Activated naive CD8-positive, alpha-beta T cell treated with anti-CD3 and anti-CD28 coated beads, Interleukin-2, amount 50 U/mL, for 16 hours (primary cell): ENCODE measurements at places on chromosomes 11 and 22.

DNA sequence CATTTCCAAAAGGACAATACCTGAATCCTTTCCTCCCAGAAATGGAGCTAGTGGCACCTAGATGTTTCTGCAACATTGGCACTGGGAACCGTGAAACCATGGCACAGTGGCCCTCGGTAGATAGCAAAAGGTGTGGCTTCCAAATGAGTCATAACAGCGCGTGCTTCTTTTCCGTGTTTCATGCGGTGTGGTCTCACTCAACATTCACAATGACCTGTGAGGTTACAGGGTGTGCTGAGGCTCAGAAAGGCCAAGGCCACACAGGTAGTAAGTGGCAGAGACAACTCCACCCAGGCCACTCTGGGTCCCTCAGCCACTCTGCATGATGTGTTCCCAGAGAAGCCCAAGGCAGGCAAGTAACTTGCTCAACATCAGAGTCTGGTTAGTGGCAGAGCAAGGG is 67.4 kb downstream of the TP53I11 start:
- no peak for DNase-seq

GRCh38 chr11:110134110-110134509 is 40.9 kb downstream of the ZC3H12C start:
- DNase-seq: no peak

- DNase-seq: peak; percentile 25
These were observed at the start of gene ZDHHC8 for GRCh38 chr22:20131597-20131858. TSS of gene ZDHHC8 (plus strand) at chr22:20131804. CDS start at chr22:20131948, 144 bp downstream.

- DNase-seq: no peak
These were observed 6.0 kb downstream of the TUBA8 start for GRCh38 chr22:18116634-18117033.

DNA sequence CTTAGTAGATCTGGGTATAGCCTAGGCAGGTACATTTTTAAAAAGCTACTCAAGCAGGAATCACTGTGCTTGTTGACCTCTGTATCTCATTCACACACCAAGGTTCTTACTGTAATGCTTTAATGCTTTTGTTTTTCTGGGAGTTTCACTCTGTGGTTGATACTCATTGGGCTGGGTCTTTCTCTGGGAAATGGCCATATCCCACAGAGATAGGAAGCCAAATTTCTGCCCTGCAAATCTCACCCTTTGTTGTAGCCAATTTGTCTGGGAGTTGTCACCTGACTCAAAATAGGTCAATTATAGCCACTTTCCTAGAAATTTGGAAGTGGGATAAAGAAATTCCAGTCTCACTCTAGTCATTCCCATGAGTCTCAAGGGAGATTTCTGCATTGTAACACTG is 195.8 kb upstream of the BDNF start:
- no peak for DNase-seq

DNA sequence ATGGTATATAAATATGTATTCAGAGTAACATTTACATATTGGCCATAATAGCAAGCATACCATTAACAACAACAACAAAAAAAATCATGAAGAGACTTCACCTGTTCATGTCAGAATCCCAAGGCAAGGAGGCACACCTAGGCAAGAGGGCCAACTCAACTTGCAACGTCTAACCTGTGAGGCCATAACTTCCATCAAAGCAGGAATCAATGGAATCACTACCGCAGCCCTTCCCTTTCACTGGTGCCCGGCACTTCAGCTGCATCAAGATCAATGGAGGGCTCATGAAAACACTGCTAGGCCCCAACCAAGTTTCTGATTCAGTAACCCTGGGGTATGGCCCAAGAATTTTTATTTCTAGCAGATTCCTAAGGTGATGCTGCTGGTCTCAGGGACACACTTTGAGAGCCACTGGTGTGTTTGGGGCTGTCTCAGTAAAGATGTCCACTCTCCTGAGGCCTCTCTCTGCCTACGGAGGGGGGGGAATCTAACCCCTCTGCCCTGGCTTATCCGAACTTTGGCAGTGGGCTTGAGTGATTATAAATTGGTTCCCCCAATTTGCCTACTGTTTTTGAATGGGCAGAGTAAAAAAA is 8.0 kb downstream of the ZFTA start:
- no peak for DNase-seq

GRCh38 chr11:133952199-133953190 is 4.3 kb downstream of the IGSF9B start:
- no peak for DNase-seq

DNA sequence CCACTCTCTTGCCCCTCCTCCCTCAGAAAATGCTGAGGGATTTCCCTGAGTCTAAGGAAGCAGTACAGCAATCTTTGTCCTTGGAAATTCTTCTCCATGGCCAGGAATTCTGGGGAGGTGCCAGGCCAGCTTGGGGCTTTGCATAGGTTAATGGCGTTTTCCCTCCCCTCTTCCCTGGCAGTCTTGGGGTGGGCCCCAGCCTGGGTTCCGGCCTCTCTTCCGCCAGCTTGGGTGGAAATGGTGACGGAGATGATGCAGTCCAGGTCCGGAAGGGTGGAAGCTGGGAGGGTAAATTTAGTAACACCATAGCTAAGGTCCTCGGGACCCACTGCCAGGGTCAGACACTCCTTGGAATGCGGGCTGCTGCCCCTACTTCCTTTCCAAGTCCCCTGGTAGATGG is 5.0 kb downstream of the PHLDB1 start:
- DNase-seq: no peak

GRCh38 chr11:68308068-68308467 is 4.3 kb upstream of the LRP5 start:
- no peak for DNase-seq

DNA sequence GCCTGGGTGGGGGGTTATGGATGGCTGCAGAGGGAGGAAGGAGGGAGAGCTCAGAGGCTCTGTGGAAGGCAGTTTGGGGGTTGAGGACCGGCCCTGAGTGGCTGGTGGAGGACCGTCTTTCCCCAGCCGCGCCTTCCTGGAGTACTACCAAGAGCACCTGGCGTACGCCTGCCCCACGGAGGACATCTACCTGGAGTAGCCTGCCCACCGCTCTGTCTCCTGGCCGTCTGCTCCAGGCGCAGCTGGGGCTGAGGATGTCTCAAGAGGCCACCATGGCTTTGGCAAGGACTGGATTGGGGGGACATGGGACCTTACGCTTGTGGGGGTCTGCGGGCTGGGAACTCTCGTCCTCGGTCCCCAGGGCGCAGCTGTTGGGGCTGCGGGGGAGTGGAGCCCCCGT is 10.0 kb downstream of the MAPK8IP2 start:
- no peak for DNase-seq

GRCh38 chr22:45237065-45237990 is 3.4 kb downstream of the KIAA0930 start:
- no peak for DNase-seq

DNA sequence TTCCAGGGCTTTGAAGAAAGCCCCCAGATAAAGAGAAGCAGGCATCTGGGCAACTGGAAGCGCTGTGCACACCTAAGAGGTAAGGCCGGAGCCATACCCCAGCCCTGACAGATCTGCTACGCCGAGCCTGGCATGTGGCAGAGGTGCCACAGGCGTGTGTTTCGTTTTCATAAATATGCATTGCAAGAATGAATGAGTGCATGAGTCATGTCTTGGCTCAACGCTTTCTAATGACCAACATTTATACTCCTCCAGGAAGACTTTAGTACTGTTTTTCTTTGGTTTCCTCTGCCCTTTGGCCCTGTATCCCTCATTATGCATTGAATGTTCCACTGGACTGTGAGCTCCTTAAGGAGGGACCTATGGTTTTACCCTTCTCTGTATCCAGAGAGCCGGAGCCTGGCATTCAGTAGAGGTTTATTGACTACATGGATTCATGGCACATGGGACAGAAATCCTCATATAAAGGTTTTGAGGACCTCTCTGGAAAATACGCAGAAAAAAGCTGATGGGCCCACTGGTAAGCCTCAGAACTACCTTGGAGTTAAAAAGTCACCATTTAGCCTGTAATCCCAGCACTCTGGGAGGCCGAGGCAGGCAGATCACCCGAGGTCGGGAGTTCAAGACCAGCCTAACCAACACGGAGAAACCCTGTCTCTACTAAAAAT is 38.9 kb upstream of the CSNK2A3 start:
- DNase-seq: no peak
